ENCODE measurements at places on chromosomes 5 and 9.

- DNase-seq: no peak
Measured at GRCh38 chr5:153699035-153699434, 208.6 kb downstream of the GRIA1 start.

DNA sequence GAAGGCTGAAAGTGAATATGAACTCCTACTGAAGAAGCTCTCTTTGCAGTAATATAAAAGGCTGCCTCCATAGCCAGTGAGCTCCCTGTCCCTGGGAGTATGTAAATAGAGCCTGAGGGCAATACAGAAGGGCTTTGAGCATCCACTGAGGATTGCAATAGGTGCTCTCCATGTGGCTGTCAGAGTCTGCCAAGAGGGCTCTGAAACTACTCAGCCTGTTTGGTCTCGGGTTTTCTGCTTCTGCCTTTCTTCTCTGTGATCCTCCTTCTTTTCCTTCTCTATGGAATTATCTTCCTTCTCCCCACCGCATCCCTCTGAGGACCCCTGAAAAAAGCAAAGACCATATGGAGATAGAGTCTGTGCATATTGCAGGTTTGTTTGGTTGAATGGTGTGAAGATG, 69.4 kb downstream of the PCDH1 start:
- DNase-seq: no peak

- no peak for DNase-seq
Measured at GRCh38 chr9:115456515-115456914, 338.6 kb upstream of the TNC start.

- no peak for DNase-seq
Measured at GRCh38 chr5:123874600-123875201, 362.7 kb downstream of the CSNK1G3 start.

DNA sequence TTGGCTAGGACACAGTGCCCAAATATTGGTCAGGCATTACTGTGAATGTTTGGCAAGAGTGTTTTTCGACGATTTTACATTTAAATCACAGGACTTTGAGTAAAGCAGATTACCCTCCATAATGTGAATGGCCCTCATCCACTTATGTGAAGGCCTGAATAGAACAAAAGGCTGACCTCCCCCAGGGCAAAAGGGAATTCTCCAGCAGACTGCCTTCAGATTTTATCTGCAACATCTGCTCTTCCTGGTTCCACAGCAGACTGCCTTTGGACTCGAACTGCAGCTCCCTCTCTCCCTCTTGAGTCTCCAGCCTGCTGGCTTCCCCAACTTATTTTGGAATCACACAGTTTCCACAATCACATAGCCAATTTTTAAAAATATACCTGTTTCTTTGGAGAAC, 7.1 kb upstream of the TMEM215 start:
- no peak for DNase-seq

GRCh38 chr5:137782055-137782454, 27.9 kb upstream of the HNRNPA0 start:
- no peak for DNase-seq

- no peak for DNase-seq
Measured at GRCh38 chr5:153559926-153560325, 69.5 kb downstream of the GRIA1 start.

DNA sequence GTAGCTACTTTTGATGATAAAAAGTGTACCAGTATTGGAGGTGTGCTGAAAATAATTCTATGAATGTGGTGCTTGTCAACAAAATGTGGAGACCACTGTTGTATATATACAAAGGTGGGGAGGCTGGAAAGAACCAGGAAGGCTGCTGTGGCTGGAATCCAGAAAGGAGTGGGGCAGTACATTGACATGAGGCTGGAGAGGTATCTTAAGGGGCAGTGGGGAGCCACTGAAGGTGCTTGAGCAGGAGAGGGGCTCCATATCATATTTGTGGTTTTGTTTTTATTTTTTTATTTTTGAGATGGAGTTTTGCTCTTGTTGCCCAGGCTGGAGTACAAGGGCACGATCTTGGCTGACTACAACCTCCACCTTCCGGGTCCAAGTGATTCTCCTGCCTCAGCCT, 87.9 kb upstream of the NEURL1B start:
- DNase-seq: no peak

GRCh38 chr9:34623374-34624235, 3.3 kb upstream of the DCTN3 start:
- DNase-seq: no peak

DNA sequence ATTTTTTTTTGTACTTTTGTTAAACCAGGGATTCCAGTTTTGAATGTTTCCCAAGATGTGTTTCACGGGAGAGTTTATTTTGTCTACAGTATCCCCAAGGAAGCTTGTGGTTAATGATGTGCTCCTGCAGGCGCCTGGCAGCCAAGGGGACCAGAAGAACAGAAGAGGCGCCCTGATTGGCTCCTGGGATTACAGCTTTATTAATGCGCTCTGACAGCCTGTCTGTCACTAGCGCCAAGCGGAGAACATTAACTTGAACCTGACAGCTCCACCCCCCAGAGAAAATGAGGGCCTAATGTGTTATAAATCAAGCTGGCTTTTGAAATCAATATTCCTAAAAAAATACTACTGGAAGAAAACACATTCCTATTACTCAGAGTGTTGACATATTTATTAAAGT, 5.0 kb upstream of the FBXL7 start:
- no peak for DNase-seq

All from stimulated activated CD4-positive, alpha-beta T cell treated with anti-CD3 and anti-CD28 coated beads, Interleukin-4, amount 100 ng/mL, for 24 hours (primary cell).